ENCODE measurements at places on chromosomes 7 and 10.
A peak's percentile ranks its signal among the peaks of the same experiment; 100 is the strongest.

DNA sequence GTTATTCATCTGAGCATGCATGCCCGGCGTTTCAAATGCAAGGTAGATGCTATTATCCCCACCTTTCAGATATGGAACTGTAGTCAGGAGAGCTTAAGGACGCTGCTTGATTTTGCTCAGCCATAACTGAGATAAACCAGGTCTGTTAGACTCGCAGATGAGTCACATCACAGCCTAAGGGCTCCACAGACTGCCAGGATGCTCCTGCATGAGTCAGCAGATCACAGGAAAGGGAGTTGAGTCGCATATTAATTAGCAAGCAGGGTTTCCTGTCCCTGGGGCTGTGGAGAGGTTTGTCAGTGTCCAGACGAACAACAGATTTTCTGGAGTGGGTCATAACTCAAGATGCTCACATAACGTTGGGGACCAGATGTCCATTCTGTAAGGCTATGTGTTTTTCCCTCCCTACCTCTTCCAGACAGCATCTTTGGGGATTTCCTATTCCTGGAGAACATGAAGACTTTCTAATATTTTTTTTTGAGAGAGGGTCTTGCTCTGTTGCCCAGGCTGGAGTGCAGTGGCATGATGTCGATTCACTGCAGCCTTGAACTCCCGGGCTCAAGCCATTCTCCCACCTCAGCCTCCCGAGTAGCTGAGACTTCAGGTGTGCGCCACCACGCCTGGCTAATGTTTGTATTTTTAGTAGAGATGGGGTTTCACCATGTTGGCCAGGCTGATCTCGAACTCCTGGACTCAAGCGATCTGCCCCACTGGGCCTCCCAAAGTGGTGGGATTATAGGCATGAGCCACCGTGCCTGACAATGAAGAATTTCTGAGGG lies 36.7 kb downstream of the PFKFB3 start:
- DNase-seq = peak; percentile 99

- DNase-seq = no peak
Measured at GRCh38 chr7:25186436-25186835, 41.9 kb downstream of the NPVF start.

- DNase-seq = no peak
Measured at GRCh38 chr10:59578741-59579140, 130.9 kb downstream of the SLC16A9 start.

DNA sequence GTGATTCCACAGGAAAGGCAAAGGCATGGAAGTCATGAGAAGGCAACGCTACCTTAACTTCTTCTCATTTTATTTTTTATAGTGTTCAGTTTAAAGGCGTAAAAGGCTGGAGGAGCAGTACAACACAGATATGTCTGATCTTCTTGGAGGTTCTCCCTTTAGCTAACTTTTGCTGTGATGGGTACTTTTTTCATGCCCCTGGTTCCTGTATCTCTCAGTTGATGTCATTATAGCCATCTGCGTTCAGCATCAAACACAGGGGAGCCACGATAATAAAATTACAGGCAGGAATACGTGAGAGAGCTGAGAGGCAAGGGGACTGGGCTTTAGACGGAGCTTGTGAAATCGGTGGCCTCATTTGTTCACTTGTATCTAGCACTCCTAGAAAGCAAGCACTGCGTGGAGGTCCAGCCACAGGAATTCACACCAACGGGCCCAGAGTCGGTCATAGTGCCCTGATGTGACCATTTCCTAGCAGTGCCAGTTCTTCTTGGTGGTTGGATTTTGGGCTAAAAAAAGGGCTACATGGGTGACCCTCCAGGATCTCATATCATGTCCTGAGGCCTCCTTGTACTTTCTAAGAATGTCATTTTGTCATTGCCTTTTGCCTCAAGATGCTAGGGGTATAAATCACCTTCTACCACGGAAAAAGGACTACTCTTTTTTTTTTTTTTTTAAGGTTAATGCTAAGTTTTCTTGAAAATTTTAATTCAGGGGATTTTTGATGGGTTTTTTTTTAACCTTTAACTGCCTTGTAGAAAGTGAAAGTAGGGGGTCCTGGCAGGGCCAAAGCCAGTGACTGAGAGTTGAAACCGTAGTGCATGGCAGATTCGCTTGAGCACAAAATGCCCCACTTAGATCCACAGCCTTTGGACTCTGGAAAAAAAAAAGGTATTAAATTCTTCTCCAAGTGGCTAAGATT lies 191.5 kb downstream of the CELF2 start:
- DNase-seq = no peak

DNA sequence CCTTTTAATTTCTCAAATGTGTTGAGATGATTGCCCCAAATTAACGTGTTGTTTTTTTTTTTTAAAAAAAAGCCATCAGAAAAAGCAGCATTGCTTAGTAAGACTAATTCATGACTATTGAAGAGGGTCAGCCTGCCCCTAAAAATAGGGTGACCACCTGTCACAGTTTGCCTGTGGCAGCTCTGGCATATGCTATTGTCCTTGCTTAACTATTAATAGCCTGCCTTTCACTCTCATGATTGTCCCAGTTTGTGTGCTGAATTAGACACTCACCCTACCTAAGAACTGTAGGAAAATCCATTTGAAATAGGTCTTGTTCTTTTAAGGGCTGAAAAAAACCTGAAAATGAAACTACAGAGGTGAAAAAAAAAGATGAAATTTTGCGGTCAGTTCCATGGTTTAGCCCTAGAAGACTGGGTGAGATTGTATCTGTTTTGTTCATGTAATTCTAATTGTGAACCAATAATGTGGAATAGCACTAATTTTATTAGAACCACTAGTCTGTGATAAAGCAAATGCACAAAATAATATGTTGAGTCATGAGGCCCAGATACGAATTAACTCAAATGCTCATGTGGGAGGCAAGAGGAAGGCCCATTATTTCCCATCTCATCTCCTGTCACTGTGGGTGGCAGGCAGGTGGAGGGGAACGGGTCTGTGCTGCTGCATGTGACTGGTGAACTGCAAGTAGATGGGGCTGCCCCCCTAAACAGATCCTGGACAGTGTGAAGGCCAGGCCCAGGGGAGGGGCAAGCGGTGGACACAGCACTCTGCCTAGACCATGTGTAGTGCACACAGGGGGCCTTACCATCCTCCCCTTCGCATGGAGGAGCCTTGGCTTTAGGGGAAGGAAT lies 265.4 kb upstream of the NFE2L3 start:
- no peak for DNase-seq

DNA sequence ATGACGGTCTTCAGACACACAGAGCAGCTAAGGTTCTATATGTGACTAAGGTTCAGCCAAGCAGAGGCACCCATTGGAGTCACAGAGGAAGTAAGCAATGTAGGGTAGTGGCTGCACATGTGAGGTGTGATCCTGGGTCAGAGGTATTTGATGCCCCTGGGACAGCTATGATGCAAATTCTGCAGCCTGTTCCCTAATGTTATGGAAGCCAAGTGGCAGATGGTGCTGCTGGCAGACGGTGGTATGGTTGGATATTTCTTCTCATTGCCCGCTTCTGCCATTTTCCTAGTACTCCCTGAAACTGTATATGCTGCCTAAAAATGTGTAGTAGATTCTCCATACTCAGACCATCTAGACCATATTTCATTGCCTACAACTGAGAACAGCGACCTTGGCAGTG lies 7.2 kb downstream of the TAS2R16 start:
- DNase-seq = no peak

- DNase-seq = no peak
Measured at GRCh38 chr10:99809931-99810615, 27.6 kb downstream of the ABCC2 start.

- DNase-seq = peak; percentile 36
Measured at GRCh38 chr7:28483112-28483511, 70.8 kb downstream of the CREB5 start.

DNA sequence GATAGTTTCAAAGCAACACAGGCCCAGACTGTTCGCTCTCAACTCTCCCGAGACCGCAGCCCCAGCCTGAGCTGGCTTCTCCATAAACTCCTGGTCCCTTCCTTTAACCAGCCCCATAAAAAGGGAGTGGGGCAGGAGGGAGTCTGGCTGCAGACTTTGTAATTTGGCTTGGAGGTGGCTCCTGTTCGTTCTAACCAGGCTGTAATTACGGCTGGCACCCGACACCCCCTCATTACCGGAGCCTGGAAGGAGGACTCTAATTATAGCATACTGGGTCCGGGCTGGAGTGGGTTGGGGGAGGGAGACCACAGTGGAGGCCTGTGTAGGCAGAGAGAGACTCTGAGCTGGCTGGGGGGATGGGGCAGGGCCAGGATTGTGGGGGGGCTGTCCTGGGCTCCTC lies 49.7 kb downstream of the UNC5B start:
- no peak for DNase-seq

- no peak for DNase-seq
Measured at GRCh38 chr10:33570495-33570894, 236.0 kb upstream of the NRP1 start.

GRCh38 chr10:83037653-83038052 lies 1101.7 kb upstream of the GHITM start:
- DNase-seq = no peak

DNA sequence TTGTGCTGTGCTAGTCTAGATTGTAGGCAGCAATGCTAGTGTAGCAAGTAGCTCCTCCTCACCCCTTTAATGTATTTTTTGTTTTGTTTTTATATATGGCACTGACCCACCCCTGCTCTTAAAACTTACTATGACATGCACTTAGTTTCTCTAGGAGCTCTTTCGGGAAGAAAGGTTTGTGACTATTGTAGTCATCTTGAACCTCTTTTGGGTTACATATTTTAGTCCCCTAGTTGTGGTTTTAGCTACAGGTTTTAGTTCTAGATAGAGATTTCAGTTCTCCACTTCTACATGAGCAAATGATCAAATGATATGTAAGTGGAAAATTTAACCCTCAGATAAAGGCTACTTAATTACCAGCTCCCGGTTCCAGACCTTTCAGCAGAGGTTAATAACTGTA lies 14.9 kb downstream of the MINPP1 start:
- DNase-seq = no peak

DNA sequence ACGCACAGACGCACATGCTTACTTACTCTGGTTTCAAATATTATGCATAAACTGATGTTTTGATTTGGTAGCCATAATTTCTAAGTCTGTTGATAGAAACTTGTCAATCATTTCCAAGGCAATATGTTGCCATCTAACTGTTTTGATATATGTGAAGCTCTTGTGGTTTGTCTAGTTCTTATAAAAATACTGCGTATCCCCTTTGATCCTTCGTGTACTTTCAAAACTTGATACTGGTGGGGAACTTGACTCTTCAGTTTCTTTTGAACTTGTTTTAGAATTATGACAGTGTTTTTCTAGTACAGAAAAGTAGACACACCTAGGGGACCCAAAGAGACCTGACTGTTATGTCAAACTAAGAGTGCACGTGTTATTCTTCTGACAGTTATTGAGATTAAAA lies 708.0 kb downstream of the LRMDA start:
- DNase-seq = no peak

DNA sequence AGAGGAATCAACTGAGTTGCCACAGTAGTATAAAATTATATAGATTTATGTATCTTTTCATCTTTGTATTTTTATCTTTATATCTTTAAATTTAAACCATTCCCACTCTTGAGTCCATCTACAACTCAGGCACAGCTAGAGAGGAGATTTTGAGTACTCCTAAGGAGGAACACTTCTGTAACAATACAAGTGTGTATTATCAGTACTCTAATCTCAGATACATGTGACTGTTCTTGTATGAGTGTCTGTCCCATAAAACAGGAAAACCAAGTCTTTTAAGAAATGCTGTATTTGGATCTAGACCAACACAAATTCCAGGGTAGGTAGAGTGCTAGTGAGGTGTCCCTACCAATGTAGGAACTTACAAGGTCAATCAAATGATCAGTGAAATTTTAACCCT lies 1428.0 kb upstream of the LRRTM3 start:
- no peak for DNase-seq

GRCh38 chr7:159201722-159202330 lies 57.2 kb upstream of the VIPR2 start:
- no peak for DNase-seq

DNA sequence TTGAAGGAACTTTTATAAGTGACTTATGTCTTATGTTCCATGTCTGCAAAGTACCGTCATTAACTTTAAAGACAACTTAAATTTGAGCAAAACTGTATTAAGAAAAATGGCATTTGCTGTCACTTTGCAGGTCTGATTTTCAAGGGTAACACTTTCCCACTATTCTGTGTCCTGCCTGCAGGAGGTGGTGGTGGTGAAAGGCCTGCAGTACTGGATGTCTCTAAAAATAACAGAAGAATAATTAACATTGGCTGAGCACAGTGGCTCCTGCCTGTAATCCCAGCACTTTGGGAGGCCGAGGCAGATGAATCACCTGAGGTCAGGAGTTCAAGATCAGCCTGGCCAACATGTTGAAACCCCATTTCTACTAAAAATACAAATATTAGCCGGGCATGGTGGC lies 13.2 kb upstream of the PTER start:
- no peak for DNase-seq

GRCh38 chr7:156626220-156626895 lies 14.2 kb upstream of the RNF32 start:
- DNase-seq = no peak

- DNase-seq = peak; percentile 34
Measured at GRCh38 chr10:74177140-74177677, 26.2 kb downstream of the ADK start.

- DNase-seq = no peak
Measured at GRCh38 chr10:43955002-43955596, 306.4 kb upstream of the ZNF32 start.

- no peak for DNase-seq
Measured at GRCh38 chr7:20698469-20698868, 83.0 kb downstream of the ABCB5 start.

DNA sequence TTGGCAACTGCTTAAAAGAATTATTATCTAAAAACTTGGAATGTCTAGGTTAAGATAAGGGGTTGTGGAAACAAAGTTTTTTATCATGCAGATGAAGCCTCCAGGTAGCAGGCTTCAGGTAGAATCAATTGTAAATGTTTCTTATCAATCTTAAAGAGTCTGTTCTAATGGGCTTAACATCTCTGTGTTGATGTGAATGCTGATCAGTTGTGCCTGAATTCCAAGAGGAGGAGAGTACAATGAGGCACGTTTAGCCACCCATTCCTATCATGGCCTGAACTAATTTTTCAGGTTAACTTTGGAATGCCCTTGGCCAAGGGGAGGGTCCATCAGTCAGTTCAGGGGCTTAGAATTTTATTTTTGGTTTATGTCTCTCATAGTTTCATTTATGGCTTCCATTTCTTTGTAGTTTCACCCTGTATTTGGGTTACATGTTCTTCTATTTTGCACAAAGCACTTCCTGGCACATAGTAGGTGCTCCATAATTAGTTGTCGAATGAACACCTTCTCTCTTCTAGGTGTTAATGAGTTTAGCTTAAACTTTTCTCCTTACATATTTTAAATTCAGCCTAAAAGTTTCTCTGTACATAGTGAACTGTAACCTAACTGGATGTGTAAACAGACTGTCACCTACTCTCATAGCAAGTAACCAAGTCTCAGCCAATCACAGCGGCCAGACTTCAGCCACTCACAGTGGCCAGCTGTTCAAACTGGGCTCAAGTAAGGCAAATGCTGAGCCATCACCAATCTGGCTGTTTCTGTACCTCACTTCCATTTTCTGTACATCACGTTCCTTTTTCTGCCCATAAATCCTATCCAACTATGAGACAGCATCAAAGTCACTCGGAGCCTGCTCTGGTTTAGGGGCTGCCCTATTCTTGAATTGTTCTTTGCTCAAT lies 34.7 kb downstream of the ALOX5 start:
- DNase-seq = no peak

GRCh38 chr7:145698526-145699262 lies 417.9 kb upstream of the CNTNAP2 start:
- no peak for DNase-seq
